Mesenteric fat pad (tissue), 1 donor: ENCODE measurements at places on chromosomes 4 and X.

DNA sequence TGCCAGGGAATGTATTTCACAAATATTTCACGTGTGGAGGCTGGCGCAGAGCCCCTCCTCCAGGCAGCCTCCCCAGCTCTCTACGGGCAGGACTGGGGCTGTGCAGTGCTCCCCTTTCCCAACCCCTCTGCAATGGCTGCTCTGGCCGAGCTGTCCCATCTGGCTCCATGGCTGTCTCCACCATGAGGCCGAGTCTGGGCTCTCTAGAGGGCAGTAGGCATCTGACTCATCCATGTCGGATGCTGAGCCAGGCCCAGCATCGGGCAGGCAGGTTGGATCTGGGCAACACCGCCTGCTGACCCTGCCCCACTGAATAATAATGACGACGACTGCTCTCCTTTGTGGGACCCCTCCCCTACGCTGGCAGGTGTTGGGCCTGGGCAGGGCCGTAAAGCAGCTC, 11.0 kb upstream of the SH3TC1 start:
- DNase-seq: no peak

DNA sequence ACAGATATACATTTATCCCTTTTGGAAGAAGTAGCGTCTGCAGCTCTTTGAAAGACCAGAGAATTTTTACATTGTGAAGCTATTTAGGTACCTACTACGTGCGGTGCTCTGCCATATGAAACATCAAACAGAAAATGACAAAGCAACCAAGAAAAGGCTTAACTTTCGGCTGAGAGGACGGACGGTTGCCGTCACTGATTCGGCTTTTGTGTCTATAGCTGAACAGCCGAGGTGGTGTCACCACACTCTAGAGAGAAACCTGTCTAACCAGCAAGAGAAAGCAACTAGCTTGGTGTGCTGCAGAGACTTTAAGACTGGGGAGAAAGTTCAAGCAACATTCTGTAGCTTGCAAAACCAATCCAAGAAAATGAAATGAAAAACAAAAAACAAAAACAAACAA, 145.5 kb downstream of the SHOX start:
- DNase-seq: peak; percentile 53

DNA sequence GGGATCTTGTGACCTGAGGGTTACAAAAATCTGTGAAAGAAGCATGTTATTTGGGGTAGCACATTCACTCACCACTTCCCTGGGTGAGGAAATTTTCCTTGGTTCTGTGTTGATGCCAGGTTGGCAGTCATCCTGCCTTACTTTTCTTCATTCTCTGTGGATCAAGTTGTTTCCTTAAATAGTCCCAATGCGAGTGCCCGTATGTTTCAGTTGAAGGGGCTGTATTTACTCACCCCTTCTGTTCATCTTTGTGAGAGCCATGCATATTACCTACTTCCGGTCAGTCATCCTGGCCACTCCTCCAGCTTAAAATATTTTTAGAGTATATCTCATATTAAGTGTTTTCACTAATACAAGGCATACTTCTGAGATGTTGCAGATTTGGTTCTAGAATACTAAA, 2.6 kb upstream of the UGT2B7 start:
- DNase-seq: no peak

GRCh38 chrX:24229976-24230375, 80.4 kb downstream of the ZFX start:
- no peak for DNase-seq

- no peak for DNase-seq
Measured at GRCh38 chrX:40984962-40985361, 100.3 kb upstream of the USP9X start.

- no peak for DNase-seq
Measured at GRCh38 chr4:121185960-121186359, 21.8 kb upstream of the TNIP3 start.
